Stimulated activated naive B cell treated with anti-CD40 and anti-IgM and Interleukin-4, amounts not matched to agents 10 μg/mL and 1 μg/mL and 100 μg/mL, for 72 hours (primary cell): ENCODE measurements at places on chromosomes 4 and X.

- H3K4me1 ChIP-seq, result peaks cover 1% of the 10 kb centered on the region
- no peak overlapping the region for H3K27ac ChIP-seq
- H3K36me3 ChIP-seq, result no peaks in the 10 kb centered on the region
Observed at GRCh38 chrX:45843518-45843917, 642.8 kb upstream of the DIPK2B start.

DNA sequence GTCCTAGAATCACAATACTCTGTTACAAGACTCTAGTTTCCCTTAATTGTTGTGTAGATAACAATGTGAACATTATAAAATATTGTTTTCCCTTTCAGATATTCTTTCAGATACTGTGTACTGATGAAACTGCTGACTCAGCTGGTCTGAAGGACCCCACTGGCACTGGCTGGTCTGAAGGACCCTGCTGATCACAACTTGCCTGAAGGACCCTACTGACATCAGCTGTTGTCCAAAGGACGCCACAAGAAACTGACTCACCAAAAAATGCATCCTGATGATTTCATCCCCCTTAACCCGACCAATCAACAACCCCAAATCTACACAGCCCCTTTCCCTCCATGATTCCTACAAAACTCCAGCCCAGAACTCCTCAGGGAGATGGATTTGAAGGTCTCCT, 258.8 kb upstream of the GNPDA2 start:
- no peak overlapping the region for H3K4me3 ChIP-seq
- H3K4me1 ChIP-seq, result no peaks in the 10 kb centered on the region
- H3K27ac ChIP-seq, result no peak overlapping the region
- no peaks in the 10 kb centered on the region for H3K36me3 ChIP-seq
- H3K27me3 ChIP-seq, result no peaks in the 10 kb centered on the region
- no peak for DNase-seq

DNA sequence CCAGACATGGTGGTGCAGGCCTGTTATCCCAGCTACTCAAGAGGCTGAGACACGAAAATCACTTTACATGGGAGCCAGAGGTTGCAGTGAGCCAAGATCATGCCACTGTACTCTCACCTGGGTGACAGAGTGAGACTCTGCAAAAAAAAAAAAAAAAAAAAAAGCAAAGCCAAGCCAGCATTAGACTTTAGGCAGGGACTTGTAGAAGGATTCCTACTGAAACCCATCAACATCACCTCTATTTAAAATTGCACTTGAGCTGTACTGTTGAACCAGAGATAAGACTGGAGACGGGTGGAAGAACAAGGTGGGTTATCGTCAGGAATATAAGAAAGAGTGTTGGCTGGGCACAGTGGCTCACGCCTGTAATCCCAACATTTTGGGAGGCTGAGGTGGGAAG, 15.7 kb upstream of the AFAP1 start:
- H3K27me3 ChIP-seq, result peaks cover 34% of the 10 kb centered on the region
- DNase-seq, result no peak
- H3K27ac ChIP-seq, result no peak overlapping the region
- no peaks in the 10 kb centered on the region for H3K36me3 ChIP-seq
- H3K4me1 ChIP-seq, result no peaks in the 10 kb centered on the region

GRCh38 chr4:127134490-127134889, 498.3 kb upstream of the INTU start:
- no peak overlapping the region for H3K4me3 ChIP-seq
- no peaks in the 10 kb centered on the region for H3K27me3 ChIP-seq
- no peaks in the 10 kb centered on the region for H3K4me1 ChIP-seq
- no peaks in the 10 kb centered on the region for H3K36me3 ChIP-seq
- H3K27ac ChIP-seq, result no peak overlapping the region
- DNase-seq, result no peak
